EL (cell line): ENCODE measurements at places on chromosomes 1 and 21.
A peak's percentile ranks its signal among the peaks of the same experiment; 100 is the strongest.

GRCh38 chr1:183310753-183311479, 107.3 kb downstream of the NMNAT2 start:
- no peak for DNase-seq

DNA sequence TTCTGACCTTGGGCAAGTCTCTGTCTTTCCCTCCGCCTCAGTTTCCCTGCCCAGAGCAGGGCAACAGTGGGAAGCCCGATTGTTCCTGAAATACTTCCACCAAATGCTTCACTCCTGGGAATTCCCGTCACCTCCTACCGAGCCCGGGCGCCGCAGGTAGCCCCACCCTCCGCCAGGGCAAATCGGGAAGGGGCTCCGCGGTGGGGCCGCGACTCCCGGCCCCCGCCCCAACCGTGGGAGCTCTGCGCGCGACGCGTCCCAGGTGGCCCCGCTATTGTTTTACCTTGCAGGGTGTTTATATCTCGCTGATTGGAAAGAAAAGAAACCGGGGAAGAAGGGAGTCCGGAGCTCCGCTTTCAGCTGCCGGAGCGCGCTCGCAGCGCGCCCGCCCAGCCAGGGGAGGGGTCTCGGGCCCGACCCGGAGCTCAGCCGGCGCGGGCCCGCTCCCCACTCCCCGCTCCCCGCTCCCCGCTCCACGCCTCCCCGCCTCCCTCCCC, 407 bp downstream of the IGSF3 start:
- DNase-seq, result no peak

GRCh38 chr1:184199036-184199435, 147.5 kb downstream of the TSEN15 start:
- peak; percentile 13 for DNase-seq

- no peak for DNase-seq
These were observed 33.3 kb downstream of the TMPRSS15 start for GRCh38 chr21:18370301-18370700.

DNA sequence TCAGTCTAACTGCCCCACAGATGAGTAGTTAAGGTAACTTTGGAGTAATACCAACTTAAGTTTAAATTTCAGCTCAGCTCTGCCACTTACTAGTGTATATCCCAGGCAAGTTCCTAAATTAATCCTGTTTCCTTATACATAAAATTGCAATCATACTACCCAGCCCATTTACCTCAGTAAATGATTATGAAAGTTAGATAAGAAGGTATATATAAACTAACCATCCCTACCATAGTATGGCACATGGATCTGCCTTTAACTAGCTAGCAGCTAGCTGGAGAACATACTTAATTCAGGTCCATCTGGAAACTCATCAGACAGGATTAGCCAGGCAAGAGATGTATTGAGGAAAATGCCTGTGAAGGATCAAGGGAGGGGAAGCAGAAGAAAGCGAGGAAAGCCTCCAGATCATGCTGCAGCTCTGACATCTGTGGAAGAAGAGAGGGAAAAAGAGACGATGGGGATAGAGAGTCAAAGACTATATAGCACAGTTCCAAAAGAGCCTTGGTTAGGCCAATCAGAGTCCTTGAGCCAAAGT, 8.0 kb upstream of the JAK1 start:
- DNase-seq, result no peak

GRCh38 chr21:34023691-34024373, 49.5 kb upstream of the MRPS6 start:
- no peak for DNase-seq

- DNase-seq, result no peak
These were observed 45.8 kb downstream of the RNF115 start for GRCh38 chr1:145778146-145778540.

DNA sequence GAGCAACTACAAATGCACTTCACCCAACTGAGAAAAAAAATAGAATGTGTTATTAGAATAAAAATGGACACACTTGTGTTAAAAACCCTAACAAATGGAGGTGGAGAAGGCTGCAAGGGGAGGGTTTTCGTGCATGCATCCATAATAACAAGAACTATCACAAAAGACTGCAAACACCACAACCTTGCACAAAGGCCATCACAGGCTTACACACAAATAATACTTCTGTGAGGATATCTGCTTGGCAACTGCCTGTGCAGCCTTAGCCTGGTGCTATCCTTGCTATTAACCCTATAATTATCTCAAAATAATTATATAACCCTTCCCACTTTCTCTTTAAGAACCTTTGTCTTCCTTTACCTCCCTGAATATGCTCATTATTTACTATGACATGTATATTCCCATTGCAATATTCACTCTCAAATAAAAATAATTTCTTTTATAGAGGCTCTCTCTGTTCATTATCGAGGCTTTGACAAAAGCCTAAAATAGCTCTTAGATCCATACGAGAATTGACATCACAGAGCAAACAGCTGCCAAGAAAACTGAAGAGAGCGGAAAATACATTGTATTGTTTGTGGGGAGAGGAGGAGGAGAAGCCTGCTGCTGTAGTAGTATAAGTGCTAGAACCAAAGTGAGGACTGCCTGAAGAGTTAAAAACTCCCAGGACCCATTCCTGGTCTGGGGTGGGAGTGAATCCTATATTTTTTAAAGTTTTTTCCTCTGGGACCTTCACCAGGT, 1768.7 kb downstream of the BRINP3 start:
- no peak for DNase-seq

DNA sequence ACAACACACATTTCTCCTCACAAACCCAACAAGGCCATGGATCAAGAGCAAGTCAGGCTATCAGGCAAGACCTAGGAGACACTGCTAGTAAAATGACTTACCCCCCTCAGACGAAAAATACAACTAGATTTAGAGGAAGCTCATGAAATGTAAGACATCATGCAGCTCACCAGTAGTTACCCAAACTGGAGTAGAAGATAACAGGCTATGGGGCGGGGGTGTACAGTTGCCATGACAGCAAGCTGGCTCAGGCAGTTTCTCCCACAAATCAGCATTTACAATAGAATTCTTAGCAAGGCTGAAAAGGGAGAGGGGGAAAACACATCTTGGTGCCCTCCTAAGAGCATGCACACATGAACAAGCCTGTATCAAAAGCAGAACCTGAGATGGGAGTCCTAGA, 13.9 kb downstream of the TPM3 start:
- no peak for DNase-seq

DNA sequence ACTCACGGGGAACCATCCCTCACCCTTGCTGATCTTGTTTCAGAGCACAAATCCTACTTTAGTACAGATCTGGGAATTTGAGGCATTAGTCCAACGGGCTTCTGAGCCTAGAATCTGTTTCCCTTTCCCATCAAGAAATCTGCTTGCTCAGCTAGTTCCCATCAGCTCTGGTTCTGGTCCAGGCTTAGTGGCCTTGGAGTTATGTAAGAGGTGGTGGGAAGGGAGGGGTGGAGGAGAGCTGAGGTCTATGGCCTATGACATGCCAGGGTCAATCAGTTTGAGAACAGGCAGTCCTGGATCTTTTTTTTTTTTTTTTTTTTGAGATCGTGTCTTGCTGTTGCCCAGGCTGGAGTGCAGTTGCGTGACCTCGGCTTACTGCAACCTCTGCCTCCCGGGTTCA, 4.1 kb downstream of the GSTM1 start:
- DNase-seq, result no peak

DNA sequence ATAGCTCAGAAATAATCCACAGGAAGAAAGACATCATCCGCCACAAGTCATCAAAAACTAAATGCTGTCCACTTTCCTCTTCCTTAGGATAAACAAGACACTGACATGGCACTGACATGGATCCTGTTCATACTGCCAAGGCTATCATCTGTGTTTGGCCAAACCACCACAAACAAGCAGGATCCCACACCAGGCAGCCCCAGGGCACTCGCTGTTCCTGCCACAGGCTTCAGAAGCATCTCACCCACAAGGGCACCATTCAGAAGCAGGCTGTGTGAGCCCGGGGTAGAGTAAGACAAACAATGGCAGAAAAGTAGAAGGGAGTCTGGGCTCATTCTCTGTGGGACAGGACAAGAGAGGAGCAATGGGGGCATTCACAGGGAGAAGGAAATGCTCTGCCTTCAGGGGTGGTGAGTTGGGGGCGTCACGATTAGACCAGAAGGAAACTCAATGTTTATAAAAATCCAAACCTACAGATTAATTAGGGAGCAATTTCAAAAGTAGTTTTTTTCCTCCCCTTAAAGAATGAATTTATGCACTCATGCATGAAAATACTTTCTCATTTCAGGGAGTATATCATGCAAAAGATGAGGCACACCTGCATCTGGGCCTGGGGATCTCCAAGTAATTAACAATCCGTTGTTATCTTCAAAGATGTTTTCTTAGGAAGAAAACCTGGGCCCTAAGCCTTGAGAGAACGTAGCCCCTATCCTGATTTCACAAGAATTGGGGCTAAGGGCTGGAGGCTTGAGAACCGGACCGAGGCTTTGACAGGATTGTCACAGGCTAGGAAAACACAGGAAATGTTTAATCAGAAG, 43.3 kb upstream of the ATP1A1 start:
- DNase-seq, result no peak

DNA sequence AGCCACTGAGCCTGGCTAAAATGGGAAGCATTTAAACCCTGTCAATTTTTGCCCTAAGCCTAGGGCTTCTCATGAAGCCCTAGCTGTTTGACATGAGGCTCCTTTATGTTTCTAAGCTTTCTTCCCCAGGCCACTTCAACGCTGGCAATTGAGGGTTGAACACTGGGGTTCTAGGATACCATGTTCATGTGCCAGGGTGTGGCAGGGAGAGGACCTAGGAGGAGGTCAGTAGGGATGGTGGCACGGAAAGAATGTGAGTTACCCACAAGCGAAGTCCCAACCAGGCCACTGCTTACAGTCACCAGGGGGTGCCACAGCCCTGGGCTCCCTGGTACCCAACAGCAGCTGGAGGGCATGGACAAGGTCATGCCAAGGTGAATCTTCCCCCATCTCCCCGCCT, 90.8 kb upstream of the AJAP1 start:
- DNase-seq, result no peak

DNA sequence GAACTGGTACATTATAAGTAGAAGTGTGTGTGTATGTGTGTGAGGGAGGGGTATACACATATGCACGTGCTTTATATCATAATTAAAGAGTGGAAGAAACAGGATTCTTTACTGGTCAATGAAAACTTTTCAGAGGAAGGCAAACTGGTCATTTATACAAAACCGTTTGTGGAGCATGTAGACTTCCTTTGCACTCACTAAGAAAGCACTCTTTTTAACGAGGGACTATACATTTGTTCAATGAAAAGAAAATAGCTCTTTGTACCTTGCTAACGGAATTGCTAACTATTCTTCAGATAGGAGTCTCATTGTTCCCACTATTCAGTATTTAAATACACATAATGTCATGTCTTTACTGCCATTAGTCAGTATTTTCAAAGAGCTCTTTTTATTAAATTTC, 219.3 kb downstream of the ST6GALNAC3 start:
- DNase-seq, result no peak

DNA sequence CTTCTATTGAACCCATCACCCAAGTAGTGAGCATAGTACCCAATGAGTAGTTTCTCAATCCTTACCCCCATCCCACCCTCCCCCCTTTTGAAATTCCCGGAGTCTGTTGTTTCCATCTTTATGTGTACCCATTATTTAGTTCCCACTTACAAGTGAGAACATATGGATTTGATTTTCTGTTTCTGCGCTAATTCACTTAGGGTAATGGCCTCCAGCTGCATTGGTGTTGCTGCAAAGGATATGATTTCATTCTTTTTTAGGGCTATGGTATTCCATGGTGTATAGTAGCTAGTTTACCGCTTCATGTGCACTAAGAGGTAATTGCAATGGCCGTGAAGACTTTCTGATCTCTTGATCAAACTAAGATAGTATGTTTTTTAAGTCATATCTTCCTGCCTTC, 107.5 kb upstream of the SERTAD4 start:
- DNase-seq, result no peak

- DNase-seq, result no peak
These were observed 11.1 kb upstream of the KCNE1 start for GRCh38 chr21:34523019-34523555.

- no peak for DNase-seq
These were observed 330.7 kb downstream of the LMX1A start for GRCh38 chr1:165025805-165026204.

- DNase-seq, result no peak
These were observed 68.9 kb upstream of the PARP1 start for GRCh38 chr1:226476648-226477319.

GRCh38 chr1:26856604-26857469, 6.1 kb upstream of the SFN start:
- DNase-seq, result no peak

DNA sequence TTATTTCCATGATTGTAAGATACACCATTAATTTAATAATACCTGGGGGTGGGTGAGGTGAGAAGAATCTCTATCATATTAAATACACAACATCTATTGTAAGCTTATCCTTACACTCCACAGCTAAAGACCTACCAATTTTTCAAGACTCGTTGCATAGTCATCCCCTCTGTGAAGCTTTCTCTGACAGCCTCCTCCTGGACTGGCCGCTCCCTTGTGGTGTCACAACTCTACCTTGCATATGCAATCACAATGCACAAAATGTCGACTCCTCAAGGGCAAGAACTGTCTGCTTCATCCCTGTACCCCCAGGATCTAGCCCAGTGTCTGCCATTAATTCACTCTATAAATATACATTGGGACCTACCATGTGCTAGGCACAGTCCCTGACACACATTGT, 2.4 kb upstream of the PTGFRN start:
- no peak for DNase-seq

GRCh38 chr1:183103147-183103546, 79.9 kb downstream of the LAMC1 start:
- no peak for DNase-seq

- no peak for DNase-seq
These were observed 2.6 kb upstream of the CD2 start for GRCh38 chr1:116751621-116752020.

DNA sequence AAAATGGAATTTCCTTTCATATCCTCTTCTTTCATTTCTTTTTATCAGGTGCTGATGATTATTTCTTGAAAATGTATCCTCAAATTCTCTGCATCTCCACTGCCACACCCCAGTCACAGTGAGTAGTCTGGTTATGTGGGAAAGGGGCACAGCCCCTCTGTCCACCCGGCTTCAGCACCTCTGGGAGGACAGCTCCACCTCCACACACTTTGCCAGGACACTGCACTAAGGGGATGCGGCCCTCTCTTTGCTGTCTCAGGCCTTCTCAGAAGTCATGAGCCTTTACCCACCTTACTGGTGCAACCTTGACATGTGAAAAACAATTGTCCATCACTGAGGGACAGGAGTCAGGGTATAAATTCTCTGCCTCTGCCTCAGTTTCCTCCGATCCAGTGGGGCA, 433.1 kb downstream of the PCP4 start:
- DNase-seq, result no peak

GRCh38 chr1:167710836-167711235, 10.9 kb upstream of the MPZL1 start:
- no peak for DNase-seq

GRCh38 chr1:168167806-168168205, 11.0 kb upstream of the TIPRL start:
- no peak for DNase-seq

GRCh38 chr1:98044766-98045165, 123.9 kb upstream of the DPYD start:
- DNase-seq, result no peak
